ENCODE measurements at places on chromosomes 6 and 20.

DNA sequence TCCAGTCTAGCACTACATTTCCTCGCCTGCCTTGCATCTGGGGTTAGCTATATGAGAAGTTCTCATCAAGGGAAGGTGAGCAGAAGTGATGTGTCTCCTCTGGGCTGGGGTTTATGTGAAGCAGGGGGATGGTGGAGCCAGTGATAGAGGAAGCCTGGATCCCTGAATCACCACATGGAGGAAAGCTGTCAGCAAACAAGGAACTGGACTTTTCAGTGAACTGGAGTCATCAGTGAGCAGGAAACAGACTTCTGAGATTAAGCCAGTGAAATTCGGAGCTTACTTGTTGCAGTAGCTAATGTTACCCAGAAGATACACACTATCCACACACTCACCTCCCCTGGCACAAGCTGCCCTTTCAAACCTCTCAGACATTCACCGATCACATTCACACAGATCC is 13.4 kb upstream of the TOX2 start:
- no peak for DNase-seq

DNA sequence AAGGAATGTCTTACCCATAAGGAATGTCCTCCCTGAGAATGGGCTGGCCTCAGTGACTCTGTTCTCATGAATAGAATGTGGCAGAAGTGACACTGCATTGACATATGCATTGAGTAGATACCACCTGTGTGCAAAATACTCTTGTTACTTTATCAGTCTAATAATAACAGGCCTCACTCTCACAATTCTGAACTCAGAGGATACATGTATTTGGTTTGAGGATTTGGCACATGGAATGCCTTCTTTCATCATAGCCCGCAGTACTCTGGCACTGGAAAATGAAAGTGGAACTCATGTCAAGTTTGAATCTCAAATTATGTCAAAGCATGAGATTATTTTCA is 52.9 kb upstream of the PLCB4 start:
- DNase-seq: no peak

- DNase-seq: no peak
Observed at GRCh38 chr6:132354517-132355167, 46.6 kb downstream of the MOXD1 start.

- no peak for DNase-seq
Observed at GRCh38 chr6:130908958-130909357, 81.8 kb downstream of the SMLR1 start.

GRCh38 chr6:111080698-111081097 is 6.6 kb upstream of the SLC16A10 start:
- DNase-seq: no peak

DNA sequence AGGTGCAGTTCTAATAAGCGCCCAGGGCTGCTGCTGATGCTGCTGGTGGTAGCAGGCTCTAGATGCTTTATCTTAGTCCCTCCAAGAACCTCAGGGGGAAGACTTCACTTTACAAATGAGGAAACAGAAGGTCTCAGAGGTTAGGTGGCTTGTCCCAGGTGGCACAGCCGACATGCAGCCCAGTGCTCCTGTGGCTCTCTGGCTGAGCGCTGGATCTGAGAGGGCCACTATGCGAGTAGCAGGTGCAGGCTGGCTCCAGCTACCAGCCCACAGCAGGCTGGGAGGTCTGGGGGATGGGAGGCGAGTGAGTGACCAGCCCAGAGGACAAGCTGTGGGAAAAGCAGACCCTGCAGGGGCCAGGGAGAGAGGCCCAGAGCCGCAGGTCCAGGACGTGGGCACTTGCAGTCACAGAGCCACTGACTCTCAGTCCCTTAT is 90.9 kb downstream of the PRND start:
- DNase-seq: no peak

DNA sequence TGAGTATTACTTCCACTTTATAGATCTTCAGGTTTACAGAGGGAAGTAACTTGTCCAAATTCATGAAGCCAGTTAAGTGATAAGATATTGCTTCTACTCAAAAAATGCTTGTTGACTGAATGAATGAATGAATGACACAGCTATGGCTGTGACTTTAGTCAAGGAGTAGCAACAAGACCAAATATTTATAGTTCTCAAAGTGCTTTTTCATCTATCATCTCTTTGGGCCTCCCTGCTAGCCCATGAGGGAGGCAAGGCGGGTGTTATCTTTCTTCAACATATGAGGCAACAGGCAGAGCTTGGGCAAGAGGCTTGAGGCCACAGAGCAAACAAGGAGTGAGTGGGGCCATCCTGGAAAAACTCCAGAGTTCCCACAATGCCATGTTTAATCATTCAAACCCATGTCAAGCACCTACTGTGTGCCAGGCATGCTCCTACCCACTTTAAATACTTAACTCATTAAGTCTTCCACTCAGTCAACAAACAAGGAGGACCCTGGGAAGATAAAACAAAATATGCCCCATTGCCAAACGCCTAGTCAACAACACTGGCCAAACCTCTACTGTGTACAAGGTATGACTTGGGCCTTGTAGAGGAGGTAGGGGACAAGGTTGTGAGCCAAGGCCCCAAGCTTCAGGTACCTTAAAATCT is 15.9 kb downstream of the BCL2L1 start:
- no peak for DNase-seq

- DNase-seq: no peak
Observed at GRCh38 chr6:130138909-130139242, 83.9 kb downstream of the SAMD3 start.

DNA sequence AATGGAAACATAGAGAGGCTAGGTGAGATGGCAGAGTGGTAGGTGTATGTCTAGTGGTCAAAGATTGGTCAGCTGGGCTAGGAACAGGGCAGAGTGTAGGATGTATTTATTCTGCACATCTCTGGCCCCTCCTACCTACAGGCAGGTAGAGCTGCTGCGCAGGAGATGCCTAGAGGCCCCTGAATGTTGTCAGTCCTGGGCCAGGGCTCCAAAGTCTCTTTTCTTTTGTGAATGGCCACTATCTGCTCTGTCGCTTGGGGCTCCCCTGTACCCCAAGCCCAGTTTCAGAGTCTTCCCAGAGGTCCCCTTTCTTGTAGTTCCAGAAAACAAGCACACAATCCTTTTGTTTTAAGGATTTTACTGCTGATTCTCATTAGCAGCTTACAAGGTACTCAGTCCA is 5.0 kb downstream of the TSPO2 start:
- no peak for DNase-seq
